Melanocyte of skin (primary cell): ENCODE measurements at places on chromosomes 2 and 18. TPM values are rescaled to one million over a fixed set of nuclear protein-coding genes. Genes with fewer than 3 reads are reported as not detected.

Gene SPP2
- total RNA-seq = not detected in 2 replicates

Gene ZBTB7C
- total RNA-seq = under 0.01 TPM in 1 of 2 replicates, not detected in the other

Gene TGFA
- 0.15 and 0.33 TPM in 2 replicates for total RNA-seq

Gene PSMA8
- under 0.01 TPM in 1 of 2 replicates, not detected in the other for total RNA-seq

Gene ARHGAP15
- total RNA-seq = 1.3 and 1.4 TPM in 2 replicates

Gene TLX2
- total RNA-seq = not detected in 2 replicates

Gene DES
- total RNA-seq = 0.31 TPM in 1 of 2 replicates, not detected in the other

Gene LONRF2
- under 0.01 and 0.62 TPM in 2 replicates for total RNA-seq

Gene R3HDM1
- total RNA-seq = 13.7 and 19.6 TPM in 2 replicates

Gene LGALSL
- total RNA-seq = 4.8 and 8.0 TPM in 2 replicates

Gene CRYGD
- not detected in 2 replicates for total RNA-seq

Gene C2orf80
- not detected in 2 replicates for total RNA-seq

Gene ZNF892
- total RNA-seq = 5.6 and 6.7 TPM in 2 replicates

Gene TAF4B
- 27.3 and 39.6 TPM in 2 replicates for total RNA-seq

Gene G6PC2
- total RNA-seq = not detected in 2 replicates

Gene ONECUT2
- total RNA-seq = under 0.01 TPM in 2 replicates

Gene TP53I3
- total RNA-seq = 33.6 and 35.3 TPM in 2 replicates

Gene NTSR2
- 0.34 TPM in 1 of 2 replicates, not detected in the other for total RNA-seq

Gene SP5
- total RNA-seq = not detected in 2 replicates

Gene LYPD6
- total RNA-seq = 1.7 TPM in 2 replicates

Gene PRR30
- not detected in 2 replicates for total RNA-seq

Gene DYNAP
- total RNA-seq = not detected in 2 replicates

Gene BMP10
- total RNA-seq = not detected in 2 replicates

Gene ING5
- total RNA-seq = 11.0 and 17.0 TPM in 2 replicates
